WERI-Rb-1 (cell line): ENCODE measurements at places on chromosomes 6 and 20.

- no peak for DNase-seq
These were observed 9.3 kb downstream of the PREX1 start for GRCh38 chr20:48818481-48818987.

GRCh38 chr6:1136415-1136774 is 175.5 kb upstream of the FOXQ1 start:
- DNase-seq: peak; percentile 81

- DNase-seq: no peak
These were observed 32.2 kb upstream of the ERVFRD-1 start for GRCh38 chr6:11143394-11144371.

DNA sequence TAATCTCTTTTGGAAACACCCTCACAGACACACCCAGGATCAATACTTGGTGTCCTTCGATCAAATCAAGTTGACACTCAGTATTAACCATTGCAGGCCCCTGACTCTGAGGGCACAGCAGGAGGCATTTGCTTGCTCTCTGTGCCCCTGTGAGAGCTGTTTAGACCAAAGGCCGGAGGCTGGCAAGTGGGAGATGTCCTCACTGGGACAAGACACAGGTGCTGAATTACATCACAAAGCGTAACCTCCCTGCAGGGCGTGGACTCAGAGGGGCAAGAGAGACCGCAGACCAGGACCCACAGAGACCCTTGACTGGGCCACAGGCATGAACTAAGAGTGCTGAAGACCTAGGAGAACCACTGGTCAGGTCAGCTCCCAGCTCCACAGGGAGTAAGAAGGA is at the start of gene CST8:
TSS of gene CST8 (plus strand) at position 301 of the 400 bp plus-strand sequence. CDS start 551 bp downstream, outside the sequence.
- DNase-seq: no peak

- no peak for DNase-seq
These were observed 228.3 kb upstream of the ECI2 start for GRCh38 chr6:4363656-4364055.

GRCh38 chr6:14797875-14798593 is 447.8 kb upstream of the JARID2 start:
- peak; percentile 88 for DNase-seq

DNA sequence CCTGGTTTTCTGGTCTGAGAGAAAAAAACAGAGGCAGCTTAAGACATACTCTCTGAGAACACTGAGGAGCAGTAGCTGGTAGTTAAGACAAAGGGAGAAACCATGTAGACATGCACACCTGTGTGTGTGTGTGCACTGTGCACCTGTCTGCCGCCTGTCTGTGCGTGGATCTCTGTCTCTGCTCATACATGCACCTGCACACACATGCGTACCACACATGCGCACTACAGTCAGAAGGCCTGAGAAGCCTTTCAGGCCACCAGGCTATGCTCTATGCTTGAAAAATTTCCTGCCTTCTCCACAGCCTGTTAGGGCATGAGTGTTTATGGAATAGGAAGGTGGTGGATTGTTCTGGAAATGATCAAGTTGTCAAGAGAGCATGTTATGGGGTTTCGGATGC is 103.5 kb downstream of the CDH4 start:
- no peak for DNase-seq
